ENCODE measurements at places on chromosomes 5 and 9.

- DNase-seq = peak; percentile 76
Observed at GRCh38 chr9:4904322-4905134, 80.5 kb upstream of the JAK2 start.

DNA sequence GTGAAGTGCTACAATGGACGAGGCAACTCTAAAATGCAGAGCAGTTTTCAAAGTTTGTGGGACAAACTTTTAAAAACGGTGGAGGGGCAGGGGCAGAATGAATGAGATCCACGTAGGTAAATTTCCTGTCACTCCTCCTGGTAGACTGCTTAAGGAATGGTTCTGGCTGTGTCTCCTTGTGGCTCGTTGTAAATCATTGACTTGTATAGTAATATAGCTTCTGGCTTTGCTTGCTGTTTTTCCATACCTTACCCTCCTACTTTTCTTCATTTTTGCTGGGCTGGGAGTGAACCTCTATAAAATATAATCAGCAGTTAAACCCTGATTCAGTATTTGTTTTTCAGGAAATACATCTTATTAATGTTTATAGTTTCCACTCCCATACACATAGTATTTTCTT lies 235.7 kb downstream of the TUSC1 start:
- no peak for DNase-seq

DNA sequence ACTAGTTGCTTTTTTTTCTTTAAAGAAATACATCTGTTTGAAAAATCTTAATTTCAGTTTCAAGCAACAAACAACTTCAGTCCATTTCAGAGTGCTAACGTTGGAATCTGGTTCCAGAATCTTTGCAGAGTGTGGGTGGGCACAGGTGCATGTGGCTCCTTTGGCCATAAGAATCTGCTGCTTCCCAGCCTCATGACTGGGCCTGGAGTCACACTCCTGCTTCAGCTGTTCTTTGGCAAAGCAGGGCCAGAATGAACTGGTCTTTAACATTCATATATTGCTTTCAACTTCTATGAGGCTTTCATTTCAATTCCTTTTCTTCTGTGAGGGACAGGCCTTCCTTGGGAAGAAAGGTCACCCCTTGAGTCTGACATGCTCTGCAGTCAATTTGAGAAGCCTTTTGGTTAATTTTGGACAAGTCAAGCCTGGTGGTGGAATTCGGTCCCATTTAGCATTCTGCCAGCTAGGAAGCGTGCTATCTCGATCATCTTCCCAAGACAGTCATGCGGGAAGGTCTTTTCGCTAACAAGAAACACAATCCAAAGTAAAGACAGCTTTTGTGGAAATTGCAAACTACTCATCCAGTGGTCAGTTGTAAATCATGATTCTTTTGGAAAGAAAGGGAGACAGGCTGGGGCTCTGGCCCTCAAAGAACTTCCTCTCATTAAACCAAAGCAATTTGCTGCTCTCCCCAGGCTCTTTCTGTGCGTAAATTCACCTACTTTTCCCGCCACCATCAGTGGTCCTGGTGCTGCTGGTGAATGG lies 55.2 kb downstream of the SLC1A3 start:
- no peak for DNase-seq

- no peak for DNase-seq
Observed at GRCh38 chr5:143701493-143701892, 110.5 kb upstream of the HMHB1 start.

- DNase-seq = peak; percentile 47
Observed at GRCh38 chr5:1380011-1380817, 35.3 kb upstream of the CLPTM1L start.

DNA sequence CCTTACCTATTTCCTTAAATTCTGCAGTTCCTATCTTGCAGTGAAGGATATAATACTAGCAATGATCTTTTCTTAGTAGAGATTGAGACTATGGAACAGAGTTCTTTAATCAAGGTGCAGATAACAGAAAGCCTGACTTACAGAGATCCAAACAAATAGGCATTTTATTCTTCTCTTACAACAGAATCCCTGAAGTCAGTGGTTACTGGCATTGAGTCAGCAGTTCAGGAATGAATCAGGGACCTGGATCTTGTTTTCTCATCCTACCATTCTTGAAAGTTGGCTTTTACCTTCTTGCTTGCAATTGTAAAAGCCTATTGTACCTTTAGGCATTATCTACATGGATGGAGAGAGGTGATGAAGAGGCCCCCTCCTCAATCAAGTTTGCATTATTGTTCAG lies 47.5 kb upstream of the TLE4 start:
- no peak for DNase-seq

GRCh38 chr9:112520656-112521055 lies 34.0 kb downstream of the KIAA1958 start:
- DNase-seq = no peak

- DNase-seq = peak; percentile 49
Observed at GRCh38 chr5:180296771-180297170, 4.9 kb upstream of the MAPK9 start.

GRCh38 chr5:178624631-178625546 lies 2.0 kb downstream of the CLK4 start:
- peak; percentile 46 for DNase-seq

DNA sequence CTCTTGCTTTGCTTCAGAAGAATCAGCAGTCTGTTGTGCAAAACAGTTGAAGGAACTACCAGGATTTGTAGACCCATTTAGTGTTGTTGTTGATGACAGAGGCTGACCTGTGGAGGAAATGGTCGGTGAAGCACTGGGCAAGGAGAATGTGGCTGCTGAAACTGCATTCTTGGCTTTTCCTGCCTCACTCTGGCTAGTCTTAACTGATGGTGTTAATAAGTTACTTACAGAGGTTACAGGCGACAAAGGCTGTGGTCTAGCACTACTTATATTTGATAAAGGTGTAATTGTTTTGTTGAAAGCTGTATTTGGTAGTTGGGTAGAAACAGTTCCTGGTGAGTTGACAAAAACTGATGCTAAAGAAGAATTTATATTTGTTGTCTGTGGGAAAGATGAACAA lies 31.5 kb downstream of the MLANA start:
- DNase-seq = no peak

- DNase-seq = peak; percentile 47
Observed at GRCh38 chr5:34503379-34504253, 152.5 kb upstream of the RAI14 start.

DNA sequence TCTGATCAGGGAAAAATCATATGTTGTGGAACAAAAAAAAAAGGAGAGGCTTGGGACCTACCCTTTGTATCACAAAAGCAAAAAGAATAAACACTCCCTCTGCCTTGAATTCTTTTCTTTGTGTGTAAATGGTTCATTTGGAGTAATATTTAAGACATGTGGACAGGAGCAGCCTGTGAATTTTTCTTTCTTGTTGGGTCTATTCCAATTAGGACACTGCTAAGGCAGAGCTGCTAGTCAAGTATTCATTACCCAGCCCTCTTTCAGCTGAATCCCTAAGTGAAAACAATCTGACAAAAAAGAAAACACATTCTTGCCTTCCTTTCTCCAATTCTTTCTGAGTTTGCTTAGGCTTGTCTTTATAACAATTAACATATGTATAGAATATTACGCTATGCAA lies 330.0 kb downstream of the EBF1 start:
- no peak for DNase-seq

DNA sequence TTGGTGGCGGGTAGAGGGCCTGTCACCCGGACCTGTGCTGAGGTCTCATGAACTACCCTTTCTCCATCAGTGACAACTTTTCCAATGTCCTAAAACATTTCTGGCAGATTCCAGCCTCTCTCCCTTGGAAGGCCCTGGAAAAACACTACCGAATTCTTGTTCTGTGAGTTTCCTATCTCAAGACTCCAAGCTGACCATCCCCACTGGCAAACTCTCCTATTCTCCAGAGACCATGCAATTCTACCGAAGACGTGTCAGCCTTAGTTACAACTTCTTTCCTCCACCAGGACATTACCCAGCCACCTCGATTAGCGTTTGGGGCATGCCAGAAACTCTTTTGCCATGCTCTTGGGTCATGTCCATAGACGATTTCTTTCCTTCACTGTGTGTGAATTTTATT lies 26.8 kb upstream of the GABRP start:
- DNase-seq = no peak

DNA sequence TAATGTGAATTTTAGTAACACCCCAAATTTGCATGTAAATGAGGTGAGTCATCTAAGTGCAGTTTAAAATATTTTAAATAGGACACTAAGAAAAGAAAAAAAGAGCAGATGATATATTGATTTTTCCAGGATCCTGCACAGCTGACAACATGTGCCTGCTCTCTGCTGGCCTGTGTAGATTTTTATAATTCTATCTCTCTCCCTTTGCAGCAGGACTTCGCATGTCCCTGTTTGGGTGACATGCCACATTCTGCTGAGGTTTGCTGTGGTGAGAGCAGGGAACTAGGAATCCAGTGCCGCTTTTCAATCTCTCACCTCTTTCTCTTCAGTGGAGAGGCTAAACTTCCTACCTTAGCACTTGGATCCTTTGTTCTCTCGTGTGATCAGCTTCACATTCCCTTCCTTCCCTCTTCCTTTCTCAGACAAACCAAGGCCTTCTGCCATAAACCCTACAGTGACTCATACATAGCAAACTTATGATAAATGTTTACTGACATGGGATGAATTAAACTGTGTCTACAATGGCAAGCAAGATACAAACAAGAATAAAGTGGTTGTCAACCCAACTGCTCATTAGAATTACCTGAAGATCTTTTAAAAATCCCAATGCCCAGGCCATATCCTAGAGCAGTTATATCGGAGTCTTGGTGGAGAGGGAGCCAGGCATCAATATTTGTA lies 198.8 kb upstream of the EFNA5 start:
- peak; percentile 84 for DNase-seq

- no peak for DNase-seq
Observed at GRCh38 chr5:157354800-157355199, 88.9 kb downstream of the CYFIP2 start.

DNA sequence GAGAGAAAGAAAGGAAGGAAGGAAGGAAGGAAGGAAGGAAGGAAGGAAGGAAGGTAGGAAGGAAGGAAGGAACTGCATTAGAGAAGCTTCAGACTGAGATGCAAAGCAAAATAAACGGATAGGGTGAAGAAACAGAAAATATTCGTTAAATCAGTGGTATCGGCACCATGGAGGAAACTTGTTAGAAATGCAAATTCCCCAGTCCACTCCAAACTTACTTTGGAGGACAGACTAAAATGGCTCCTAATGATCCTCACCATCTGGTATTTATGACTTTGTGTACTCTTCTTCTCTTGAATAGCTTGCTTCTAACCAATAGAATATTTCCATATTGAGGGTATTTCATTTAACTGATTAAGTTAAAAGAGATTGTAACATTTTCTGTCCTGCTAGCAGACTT lies 87.9 kb upstream of the GCNT4 start:
- no peak for DNase-seq

DNA sequence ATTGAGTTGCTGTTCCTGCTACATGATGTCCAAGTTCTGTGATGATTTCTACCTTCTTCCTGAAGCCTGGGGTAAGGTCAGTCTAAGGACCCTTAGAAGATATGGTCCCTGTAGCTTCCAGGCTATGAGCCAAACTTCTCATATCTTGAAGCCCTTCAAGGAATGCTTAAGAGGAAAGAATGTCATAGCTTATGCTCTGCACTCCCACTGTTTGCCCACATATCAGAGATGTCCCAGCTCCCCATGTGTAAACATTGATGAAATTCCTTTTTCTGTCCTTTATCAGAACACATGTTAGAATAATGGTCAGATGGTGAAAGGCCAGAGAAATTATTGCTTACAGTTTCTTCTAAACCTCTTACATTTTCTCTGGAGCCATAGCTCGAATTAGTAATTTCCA lies 41.4 kb upstream of the RUSC2 start:
- DNase-seq = no peak

DNA sequence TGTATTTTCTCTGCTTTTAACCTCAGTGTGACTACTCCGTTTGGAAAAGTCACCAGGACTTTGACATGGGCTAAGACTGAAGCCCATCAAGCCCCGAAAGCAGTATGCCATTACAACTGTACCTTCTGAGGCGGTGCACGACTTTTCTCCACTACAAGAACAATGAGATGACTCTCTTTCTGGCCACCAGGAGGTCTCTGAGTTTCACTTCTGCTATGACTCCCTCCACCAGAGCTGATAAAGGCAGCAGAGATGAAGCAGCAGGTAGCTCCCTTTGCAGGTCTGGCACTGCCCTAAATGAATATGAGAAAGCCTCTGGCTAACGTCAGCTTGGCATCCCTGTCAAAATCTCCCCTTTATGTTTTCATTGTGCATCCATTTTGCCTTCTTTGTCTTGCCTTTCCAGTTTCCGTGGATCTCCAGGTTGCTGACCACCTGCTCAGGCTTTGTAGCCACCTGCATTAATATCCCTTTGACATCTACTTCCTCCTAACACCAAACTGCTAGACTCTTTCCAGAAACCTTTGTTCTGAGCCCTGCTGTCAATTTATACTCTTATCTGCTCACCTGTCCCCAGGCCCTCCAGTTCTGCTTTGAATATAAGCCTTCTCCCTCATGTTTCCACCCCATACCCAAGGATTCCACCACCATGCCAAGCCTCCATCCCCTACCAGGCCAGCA lies 221.7 kb downstream of the ZNF608 start:
- no peak for DNase-seq

DNA sequence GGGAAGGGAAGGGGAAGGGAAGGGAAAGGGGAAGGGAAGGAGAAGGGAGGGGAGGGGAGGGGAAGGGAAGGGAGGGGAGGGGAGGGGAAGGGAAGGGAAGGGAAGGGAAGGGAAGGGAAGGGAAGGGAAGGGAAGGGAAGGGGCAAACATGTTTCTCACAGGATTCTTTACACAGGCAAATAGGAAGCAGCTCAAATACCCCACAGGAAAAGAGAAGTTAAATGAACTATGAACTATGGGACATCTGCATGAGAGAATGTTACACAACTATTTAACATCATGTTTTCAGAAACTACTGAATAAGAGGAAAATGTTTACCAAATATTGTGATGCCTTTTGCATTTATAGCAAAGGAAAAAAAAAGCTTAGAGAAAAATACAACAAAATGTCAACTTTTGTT lies 125.4 kb upstream of the SLC30A5 start:
- no peak for DNase-seq

GRCh38 chr9:136554870-136555269 lies 9.0 kb upstream of the NOTCH1 start:
- DNase-seq = no peak

DNA sequence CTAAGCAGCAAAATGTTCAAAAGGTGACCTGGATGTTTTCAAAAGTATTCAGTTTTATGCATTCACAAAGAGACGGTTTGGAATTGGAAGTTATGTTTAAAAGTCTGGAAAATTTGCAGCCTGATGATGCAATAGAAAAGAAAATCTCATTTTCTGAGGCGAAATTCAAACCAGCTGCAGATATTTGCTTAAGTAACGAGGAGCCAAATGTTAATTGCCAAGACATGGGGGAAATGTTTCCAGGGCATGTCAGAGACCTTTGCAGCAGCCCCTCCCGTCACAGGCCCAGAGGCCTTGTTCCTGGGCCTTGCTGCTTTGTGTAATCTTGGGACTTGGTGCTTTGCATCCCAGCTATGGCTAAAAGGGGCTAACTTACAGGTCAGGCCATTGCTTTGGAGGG lies 228.2 kb downstream of the MAN2A1 start:
- DNase-seq = no peak

- DNase-seq = peak; percentile 87
Observed at GRCh38 chr5:65199993-65200675, 281.6 kb downstream of the ADAMTS6 start.

GRCh38 chr5:112844489-112844888 lies 16.6 kb upstream of the SRP19 start:
- no peak for DNase-seq

- no peak for DNase-seq
Observed at GRCh38 chr9:10135553-10135952, 477.2 kb downstream of the PTPRD start.

GRCh38 chr5:81827500-81827899 lies 76.6 kb upstream of the SSBP2 start:
- no peak for DNase-seq

- no peak for DNase-seq
Observed at GRCh38 chr9:132818588-132818987, 59.5 kb downstream of the AK8 start.
